ENCODE measurements at places on chromosomes 2 and 18.

GRCh38 chr2:167827352-167828097 is 419.9 kb downstream of the STK39 start:
- DNase-seq = no peak

DNA sequence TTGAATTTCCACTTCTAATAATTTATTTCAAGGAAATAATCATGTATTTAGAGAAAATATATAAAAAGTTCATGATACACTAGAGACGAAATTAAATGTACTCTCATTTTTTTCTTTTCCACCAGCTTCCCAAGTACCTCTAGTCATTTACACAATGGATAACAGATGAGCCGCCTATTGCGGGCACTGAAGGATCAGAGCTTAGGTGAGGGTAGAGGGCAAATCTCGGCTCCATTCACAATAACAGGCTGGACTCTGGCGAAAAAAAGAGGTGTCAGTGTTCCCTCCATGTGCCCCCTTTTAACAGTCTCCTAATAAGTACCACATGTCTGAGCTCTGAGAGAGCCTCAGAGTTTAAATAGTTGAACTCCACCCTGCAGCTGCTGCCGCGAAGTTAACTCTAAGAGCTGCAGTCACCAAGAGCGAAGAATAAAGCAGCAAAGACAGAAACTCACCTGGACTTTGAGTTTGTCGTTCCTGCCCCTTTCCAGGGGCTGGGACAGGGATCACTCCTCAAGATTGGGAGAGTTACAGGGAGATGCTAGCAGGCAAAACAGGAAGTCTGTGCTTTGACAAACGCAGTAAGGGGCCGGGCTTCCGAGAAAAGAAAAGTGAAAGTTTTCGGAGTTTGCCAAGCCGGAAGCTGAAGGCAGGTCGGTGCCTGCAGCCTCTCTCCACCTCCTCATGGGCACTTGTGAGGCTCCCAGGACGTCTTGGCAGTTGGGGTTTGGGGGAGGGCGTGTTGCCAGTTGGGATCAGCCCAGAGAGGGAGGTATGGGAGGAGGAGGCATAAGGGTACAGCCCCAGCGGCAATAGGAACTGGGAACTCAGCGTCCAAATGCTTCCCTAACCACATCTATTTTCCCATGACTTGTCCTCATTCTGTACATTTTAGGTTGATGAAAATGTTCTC is at the start of gene SP110:
SP110 (minus strand) TSS at position 566 of the 913 bp plus-strand sequence. CDS start 3,057 bp downstream, outside the sequence.
- DNase-seq = peak; percentile 92

DNA sequence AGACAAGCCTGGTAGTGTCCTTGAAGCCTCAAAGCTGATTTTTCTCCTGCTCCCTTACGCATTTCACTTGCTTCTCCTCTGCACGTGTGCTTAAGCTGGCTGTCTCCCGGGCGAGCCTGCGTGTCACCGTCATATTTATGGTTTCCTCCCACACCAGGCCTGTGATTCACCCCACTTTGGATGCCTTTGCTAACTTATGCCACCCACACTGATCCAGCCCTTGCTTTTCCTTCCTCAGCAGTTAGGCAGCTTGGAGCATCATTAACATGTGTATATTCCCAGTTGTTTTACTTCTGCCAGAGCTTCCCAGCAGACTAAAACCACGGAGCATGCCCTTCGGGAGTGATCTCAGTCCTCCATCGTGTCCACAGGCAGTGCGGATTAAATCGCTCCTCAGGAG is 2.2 kb downstream of the ST3GAL5 start:
- peak; percentile 67 for DNase-seq

- no peak for DNase-seq
Measured at GRCh38 chr18:49303379-49303778, 157.1 kb downstream of the DYM start.

DNA sequence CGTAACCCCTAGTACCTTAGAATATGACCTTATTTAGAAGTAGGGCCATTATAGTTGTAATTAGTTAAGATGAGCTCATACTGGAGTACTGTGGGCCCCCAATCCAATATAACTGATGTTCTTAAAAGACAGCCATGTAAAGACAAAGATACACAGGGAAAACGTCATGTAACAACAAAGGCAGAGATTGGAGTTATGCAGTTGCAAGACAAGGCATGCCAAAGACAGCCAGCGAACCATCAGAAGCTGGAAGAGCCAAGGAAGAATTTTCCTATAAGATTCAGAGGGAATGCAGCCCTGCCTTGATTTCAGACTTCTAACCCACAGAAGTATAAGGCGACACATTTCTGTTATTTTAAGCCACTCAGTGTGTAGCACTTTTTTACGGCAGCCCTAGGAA is 55.9 kb upstream of the TLK1 start:
- DNase-seq = no peak

GRCh38 chr2:112881217-112881985 is 29.6 kb upstream of the IL37 start:
- no peak for DNase-seq

- DNase-seq = no peak
Measured at GRCh38 chr2:127401757-127402695, 14.3 kb upstream of the MAP3K2 start.

DNA sequence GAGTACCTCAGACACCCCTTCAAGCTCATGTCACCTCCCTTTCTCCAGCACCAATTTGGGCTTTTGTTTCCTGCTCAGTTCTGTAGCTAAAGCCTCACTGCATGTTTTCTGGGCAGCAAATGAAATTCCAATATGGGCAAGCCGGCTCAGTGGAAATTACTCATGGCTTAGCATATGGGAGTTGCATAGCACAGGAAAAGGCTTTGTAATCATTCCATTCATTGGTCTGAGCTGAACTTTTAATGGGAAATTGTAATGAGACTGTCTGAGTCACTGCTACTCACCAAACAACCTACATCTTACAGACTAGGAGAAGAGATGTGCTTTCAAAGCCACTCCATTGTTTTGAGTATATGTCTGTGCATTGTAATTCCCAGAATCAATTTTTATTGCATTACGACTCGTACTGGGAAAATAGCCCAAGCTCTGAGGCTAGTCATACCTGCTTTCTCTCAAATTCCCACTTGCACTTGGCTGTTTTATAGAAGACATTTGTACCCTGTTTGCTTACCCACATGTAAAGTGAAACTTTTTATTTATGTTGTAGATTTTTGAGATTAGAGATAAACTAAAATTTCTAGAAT is 139.5 kb upstream of the LRATD1 start:
- DNase-seq = no peak

DNA sequence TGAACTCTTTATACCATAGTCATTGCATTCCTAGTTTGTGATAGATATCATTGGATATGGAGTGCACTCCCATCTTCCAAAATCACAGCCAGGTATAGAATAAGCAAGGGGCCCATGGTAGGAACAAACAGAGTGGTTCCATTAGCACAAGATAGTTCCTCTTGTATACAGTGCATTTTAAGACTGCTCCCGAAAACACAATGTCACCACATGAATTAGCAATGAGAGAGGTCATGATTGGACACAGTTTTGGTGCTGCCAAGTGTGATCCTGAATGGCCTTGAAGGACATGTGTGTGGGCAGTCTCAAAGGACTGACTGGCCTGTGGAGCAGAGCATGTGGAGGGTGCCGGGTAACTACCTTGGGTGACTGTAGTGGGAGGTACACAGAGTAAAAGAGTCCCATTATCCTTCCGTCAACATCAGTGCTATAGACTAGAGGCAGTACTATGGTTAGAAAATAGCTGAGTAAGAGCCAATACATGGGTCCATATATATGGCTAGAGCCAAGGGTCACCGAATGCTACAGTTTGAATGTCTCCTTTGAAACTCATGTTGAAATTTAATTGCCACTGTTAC is 549.9 kb downstream of the DSC3 start:
- DNase-seq = no peak

GRCh38 chr2:75528221-75528977 is 32.3 kb downstream of the EVA1A start:
- DNase-seq = no peak

- DNase-seq = no peak
Measured at GRCh38 chr18:45680066-45680690, 43.8 kb upstream of the SLC14A1 start.

DNA sequence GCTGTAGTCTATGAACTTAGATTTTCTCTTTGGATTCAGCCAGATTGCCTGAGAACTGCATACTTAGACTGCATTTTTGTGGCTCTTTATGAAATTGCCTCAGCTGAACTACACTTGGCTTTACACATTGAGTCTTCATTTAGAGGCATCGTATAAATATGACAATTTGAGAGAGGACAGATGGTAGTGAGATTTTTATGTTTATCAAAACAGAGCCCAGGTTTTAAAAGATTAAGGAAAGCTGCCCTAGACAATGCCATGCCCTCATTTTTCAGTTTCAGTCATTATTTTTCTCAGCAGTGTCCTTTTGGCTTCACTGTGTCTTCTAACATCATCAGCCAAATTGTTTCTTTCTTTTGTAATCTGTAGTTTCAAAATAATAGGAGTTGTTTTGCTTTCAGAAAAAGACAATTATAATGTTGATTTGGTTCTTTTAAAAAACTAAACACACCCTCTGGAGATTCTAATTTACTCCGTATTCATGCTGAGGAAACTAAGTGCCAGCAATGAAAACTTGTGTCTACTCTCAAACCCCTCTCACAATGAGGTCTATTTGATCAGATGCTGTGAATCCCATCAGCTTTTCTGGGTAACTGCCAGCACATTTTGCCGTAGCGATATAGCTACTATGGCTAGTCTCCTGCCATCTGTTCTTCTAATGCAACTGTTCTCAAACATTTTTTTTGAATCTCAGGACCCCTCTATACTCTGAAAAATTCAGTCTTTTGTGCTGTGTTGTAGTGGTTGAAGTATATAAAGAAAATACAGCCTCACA is 46.2 kb downstream of the TWSG1 start:
- peak; percentile 66 for DNase-seq

GRCh38 chr18:6741232-6741663 is 11.7 kb downstream of the ARHGAP28 start:
- peak; percentile 64 for DNase-seq

GRCh38 chr2:98615481-98615880 is 7.1 kb downstream of the UNC50 start:
- DNase-seq = no peak

- DNase-seq = no peak
Measured at GRCh38 chr2:130187268-130187667, 5.2 kb downstream of the MZT2B start.

GRCh38 chr18:13191779-13192178 is 26.8 kb upstream of the LDLRAD4 start:
- no peak for DNase-seq

DNA sequence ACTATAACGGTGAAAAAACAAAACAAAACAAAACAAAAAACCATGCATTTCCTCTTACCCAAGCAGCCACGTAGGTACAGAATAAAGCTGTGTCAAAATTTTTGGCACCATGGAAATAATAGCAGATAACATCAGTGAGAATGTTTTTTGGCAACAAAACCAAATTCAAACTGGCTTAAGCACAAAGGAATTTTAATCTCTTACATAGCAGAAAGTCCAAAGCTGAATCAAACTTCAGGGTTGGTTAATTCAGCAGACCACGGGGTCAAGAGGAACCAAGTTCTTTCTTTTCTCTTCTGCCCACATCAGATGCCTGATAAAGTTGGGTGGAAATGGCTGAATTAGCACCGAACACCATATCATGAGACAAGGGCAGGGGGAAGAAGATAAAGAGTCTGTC is 129.5 kb downstream of the PAX3 start:
- no peak for DNase-seq

- DNase-seq = no peak
Measured at GRCh38 chr2:2777213-2777612, 446.1 kb upstream of the MYT1L start.

- DNase-seq = no peak
Measured at GRCh38 chr2:178824181-178824580, 17.0 kb upstream of the TTN start.

GRCh38 chr18:3508576-3509549 is 58.9 kb downstream of the TGIF1 start:
- no peak for DNase-seq

DNA sequence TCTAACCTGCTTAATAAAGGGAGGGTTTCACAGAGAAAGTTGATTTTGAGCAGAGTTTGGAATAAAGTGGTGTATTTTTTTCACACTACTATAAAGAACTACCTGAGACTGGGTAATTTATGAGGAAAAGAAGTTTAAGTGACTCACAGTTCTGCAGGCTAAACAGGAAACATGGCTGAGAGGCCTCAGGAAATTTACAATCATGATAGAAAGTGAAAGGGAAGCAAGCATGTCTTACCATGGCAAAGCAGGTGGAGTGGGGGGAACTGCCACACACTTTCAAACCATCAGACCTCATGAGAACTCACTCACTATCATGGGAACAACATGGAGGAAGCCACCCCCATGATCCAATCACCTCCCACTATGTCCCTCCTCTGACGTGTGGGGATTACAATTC is 546.7 kb downstream of the EPHA4 start:
- no peak for DNase-seq

- no peak for DNase-seq
Measured at GRCh38 chr2:60283626-60284025, 269.8 kb downstream of the BCL11A start.

DNA sequence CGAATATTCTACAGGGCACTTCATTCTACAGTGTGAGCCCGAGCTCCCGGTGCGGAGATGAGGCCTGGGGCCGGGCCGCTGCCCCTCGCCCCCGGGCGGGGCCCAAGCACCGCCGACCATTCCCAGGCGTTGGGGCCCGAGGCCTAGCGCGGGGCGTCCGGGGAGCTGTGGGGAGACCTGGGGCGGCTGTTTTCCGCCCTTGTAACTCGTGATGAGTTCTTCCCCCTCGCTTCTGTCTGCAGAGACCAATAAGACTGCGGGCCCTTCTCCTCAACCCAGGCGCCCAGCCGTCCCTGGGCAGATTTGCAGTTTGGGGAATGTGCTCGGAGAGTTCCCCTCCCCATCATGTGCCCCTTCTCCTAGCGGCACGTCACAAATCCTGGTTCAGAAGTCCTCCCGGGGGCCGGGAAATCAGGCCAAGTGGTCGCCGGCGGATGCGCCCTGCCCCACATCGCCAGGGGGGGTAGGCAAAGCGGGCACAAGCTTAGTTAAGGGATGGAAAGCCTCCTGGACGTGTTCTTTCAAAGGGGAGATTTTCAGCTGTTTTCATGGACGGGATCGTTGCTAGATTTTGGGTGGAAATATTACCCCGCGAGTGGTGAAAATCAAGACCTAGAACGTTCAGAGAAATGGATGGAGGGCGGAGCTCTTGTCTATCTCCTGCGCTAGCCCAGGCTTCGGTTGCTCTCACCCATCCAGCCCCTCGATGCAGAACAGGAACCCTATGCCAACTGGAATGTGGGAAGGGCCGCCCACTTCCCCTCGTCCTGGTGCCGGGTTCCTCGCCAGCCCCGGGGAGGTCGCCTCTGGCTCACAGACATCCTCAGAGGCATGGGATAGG is 18.8 kb upstream of the HAAO start:
- DNase-seq = peak; percentile 79
